ENCODE measurements at places on chromosomes 3 and 15.

DNA sequence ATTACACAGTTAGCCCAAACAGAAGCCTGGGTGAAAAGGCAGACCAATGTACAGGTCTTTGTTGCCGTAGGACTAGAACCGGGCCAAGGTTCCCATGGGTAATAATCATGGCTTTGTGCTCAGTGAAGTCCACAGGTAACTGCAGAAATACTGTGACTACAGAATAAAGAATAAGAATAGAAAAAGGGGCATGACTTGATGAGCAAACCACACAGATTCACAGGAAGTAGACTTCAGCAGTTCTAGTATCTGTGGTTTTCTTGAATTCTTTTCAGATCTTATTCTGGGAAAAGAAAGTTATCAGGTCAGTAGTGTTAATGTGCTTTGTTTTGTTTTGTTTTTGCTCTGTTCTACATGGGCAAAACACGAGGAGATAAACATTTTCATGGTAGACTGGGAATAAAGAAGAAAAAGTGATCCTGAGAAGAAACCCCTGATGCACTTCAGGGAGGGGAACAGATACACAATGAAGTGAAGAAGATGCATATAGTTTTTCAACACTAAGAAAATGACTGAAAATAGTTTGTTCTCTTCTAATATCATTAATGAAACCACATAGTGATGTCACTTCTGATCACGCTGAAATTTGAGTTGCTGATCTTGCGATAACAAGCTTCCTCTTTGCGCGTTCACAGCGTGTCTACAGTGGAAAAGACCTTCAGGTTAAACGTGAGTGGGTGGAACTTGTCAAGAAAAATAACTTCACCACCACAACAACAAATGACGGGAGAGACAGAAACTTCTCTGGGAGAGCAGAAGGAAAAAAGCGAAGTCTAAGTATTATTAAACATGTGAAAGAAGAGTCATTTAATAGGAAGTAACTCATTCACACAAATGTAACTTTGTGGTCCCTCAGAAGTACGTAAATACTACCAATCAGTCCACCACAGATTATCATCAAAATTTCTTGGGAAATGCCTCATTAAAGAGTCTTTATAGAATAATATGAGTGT is 315.8 kb upstream of the SATB1 start:
- no peak for DNase-seq

GRCh38 chr3:127560051-127560787 is 30.3 kb downstream of the TPRA1 start:
- no peak for DNase-seq

GRCh38 chr3:100400419-100400779 is 490 bp downstream of the TOMM70 start:
- DNase-seq: no peak

- DNase-seq: no peak
Measured at GRCh38 chr3:193789455-193789854, 196.4 kb downstream of the OPA1 start.

DNA sequence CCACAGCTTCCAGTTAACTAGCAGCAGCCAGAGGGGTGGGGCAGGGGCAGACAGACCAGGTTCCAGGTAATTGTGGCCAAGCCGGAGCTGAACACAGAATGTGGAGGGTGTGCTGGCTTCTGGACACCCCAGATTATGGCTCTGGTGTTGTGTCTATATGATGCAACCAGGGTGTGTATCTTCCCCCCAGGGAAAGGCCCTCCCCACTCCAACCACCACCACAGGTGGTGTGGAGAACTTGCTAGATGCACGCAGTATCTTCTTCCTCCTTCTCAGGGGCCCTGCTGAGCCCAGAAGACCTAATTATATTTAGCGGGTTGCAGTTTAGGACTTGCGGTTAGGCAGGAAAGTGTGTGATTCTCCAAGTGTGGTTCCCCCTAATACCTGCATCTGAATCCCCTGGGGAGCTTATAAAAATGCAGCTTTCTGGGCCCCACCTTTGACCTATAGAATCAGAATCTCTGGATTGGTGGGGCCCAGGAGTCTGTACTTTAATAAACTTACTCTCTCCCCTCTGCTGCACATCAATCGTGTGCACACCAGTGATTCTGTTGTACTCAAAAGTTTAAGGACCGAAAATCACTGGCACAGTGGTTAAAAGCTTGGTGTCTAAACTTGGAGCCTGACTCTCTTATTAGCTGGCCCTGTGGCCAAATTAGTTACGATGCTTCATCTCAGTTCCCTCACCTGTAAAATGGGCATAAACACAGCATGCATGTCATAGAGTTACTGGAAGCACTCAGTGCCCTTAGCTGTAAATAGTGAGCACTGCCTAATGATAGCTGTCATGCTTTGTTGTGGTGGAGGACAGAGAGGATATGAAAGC is 379.1 kb upstream of the PROK2 start:
- DNase-seq: no peak

DNA sequence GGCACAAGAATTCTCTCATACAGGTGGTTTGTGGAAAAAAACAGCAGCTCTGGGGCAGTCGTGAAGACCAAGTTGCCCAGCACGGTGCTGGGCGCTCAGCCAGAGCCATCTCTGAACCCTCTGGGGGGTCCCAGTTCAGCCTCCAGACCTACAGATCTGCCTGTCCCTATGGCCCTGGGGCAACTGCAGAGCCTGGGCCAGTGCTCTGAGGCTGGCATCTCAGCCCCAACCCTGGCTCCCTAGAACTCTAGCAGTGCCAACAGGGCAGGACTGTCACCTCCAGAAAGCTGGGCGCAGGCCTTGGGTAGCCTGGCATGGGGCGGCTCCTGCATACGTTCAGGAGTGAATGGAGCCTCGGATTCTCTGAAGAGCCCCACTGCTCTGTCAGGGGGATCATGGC is 44.7 kb downstream of the DNAJB8 start:
- no peak for DNase-seq
